Activated T-helper 1 cell treated with Interleukin-2 at 50 U/mL for 16 hours (primary cell): ENCODE measurements at places on chromosomes 3 and 15.

DNA sequence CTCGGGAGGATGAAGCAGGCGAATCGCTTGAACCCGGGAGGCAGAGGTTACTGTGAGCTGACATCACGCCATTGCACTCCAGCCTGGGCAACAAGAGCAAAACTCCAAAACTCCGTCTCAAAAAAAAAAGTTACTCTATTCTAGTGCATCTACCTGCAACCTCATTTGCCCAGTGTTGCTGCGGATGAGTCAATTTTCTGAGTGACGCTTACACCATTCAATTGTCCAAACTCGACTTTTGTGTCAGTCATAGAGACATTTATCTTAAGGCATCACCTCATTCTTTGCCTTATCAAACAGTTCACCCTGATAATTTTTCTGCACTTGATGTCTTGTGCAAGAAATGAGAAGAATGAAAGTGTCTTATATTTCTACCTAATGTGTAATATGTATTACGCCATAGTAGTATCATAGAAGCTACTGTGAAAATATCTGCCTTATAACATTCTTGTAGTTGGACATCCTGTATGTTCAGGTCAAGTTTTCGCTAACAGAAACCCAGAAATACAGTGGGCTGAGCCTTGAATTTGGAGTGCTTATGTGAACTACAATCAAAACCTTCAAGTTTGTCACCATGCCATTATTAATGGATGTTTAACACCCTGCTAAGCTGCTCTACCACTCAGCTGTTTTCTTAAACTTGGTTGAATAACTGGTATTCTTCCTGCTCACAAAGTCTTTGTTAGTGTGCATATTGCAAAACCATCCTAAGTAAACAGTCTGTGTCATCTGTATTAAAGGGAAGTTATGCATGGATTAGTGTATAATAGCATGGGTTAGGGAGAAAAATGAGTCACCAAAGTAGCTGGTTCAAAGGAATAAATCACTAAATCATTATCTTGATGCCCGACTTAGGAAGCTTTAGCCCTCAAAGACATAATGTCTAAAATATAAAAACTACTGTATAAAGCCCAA lies 531.0 kb upstream of the NR2F2 start:
- no peak for DNase-seq

GRCh38 chr15:90266485-90266884 lies 1.0 kb downstream of the NGRN start:
- no peak for DNase-seq

GRCh38 chr15:55434989-55435825 lies 26.9 kb downstream of the PIERCE2 start:
- DNase-seq, result no peak

DNA sequence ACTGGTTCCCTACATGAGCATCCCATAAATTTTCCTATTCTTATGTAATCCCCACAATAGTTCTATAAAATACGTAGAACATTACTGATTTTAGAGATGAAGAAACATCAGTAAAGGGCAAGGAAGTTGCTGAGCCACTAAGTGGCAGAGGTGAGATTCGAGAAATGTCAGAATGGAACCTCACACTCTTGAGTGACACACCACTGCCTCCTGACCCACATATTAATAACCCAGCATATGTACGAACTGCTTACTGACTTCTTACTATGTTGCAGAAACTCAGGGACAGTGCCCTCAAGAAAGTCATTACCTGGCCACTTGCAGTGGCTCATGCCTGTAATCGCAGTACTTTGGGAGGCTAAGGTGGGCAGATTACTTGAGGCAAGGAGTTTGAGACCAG lies 1022.4 kb downstream of the FHIT start:
- DNase-seq, result no peak

DNA sequence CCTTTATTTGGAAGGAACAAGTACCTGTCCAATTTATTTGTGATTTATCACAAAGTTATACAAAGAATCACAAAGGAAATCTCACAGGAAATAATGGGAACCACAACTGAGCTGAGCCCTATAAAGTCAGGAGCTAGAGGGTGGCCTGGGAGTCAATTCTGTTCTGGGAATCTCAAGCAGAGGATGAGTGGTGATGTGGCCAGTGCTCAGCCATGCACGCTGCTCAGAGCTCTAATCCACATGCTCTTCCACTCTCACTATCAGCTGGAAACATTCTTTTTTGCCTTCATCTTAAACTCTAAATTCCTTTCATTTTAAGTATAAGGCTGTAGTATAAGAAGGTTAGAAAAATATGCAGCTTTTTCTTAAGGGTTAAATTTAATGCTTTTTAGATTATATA lies 36.6 kb downstream of the UACA start:
- DNase-seq, result no peak

DNA sequence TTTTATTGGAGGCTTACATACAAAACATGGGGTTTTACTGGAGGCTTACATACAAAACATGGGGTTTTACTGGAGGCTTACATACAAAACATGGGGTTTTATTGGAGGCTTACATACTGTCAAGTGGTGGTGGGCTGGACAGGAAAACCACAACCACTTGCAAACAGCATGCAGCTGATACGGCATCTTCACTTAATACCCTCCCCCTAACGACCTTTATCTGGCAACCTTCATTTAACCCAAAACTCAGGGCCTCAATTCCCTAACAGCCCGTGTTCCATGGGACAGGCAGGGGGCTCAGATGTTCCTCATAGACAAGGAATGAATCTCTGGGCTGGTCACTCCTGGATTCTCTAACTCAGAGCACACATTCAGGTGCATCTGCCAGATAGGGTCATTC lies 137.1 kb downstream of the CD47 start:
- no peak for DNase-seq

DNA sequence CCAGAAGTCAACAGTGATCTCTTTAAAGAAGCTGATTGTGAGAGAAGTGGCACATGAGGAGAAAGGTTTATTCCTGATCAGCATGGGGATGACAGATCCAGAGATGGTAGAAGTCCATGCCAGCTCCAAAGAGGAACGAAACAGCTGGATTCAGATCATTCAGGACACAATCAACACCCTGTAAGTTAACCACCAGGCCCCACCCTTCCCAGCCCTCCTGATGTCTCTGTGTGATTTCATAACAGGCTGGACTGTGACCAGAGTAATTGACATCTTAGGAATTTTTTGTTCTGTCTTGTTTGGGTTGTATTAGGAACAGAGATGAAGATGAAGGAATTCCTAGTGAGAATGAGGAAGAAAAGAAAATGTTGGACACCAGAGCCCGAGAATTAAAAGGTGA lies 67.7 kb downstream of the KLHL25 start:
- no peak for DNase-seq

DNA sequence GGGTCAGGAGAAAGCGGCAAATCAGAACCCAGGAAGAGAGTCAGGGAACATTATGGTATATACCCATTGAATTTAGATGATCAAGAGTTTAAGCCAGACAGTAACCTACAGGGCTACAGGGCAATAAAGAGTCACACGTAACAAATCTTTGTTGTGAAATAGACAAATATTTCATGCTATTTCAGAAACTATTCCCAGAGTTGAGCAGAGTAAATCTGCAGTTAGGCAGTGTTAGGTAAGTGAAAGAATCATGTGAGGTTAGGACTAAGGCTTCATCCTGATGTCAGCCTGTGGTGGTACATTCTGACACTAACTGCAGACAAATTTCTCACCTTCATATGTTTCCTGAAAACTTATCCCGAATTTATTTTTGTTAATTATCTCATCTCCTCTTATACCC lies 153.0 kb downstream of the UBE2E2 start:
- DNase-seq, result no peak

- no peak for DNase-seq
These were observed 72.3 kb downstream of the LMLN start for GRCh38 chr3:198032039-198032936.

DNA sequence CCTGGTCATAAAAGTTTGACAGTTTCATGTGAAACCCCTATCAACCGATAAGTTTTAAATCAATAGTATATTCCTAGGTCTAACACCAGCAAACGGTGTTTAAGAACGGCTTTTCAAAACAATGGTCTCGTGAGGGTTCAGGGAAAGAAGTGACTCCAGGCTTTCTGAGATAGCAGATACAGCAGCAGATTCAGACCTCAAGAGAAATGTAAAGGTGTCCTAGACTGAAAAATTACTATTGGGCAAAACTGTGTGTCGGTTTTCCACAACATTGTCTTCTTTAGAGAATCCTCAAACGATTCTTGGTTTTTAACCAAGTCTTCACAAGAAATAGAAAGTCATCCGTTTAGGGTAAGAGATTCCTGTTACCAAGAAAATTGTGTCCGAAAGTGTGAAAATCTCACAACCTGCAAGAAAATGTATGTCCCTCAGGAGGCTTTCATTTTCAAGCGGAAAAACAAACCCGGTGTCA lies 1.2 kb downstream of the SETD2 start:
- DNase-seq, result no peak

DNA sequence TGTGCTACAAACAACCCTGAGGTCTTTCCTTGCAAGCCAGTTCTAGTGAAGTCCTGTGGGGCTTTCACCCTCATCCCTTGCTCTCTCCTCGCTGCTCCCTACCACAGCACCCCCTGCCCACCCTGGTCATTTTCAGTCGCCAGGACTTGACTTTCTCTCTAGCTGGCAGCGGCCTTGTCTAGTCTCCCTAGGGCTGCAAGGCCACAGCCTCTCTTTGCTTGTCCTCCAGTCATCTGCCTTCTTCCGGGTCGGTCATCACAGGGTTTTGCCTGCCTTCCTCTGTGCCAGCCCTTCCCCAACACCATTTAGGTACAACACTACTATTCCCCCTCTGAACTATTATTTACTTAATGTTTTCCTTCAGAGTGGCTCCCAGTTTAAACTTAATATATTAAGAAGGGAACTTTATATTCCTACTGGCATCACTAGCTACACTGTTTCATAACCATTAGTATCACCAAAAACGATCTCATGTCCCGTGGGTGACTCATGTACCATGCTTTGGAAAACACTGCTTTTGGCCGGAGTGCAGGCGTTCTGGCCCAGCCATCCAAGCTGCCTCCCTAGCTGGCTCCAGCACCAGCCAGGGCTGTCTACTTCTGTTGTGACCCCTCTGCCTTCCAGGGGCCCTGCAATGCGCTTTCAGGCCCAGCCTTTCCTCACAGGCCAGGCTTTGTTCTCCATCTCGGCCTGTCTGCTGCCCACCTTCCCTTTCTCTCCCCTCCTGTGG lies 21.4 kb downstream of the FAH start:
- DNase-seq, result no peak

DNA sequence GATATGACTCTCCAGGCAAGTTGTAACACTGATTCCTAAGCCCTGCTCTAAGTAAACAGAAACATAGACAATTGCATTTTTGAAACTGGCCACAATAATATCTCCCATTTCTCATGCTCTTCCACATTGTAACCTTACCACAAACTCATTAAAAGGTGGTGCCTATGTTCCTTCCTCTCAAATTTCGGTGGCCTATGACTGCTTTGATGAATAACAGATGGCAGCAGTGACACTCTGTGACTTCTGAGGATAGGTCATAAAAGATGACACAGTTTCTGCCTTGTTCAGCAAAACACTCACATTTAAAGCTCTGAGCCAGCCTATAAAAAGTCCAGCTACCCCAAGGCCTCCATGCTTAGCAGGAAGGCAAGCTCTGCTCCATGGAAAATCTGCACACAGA lies 195.2 kb downstream of the EFHB start:
- DNase-seq, result no peak

DNA sequence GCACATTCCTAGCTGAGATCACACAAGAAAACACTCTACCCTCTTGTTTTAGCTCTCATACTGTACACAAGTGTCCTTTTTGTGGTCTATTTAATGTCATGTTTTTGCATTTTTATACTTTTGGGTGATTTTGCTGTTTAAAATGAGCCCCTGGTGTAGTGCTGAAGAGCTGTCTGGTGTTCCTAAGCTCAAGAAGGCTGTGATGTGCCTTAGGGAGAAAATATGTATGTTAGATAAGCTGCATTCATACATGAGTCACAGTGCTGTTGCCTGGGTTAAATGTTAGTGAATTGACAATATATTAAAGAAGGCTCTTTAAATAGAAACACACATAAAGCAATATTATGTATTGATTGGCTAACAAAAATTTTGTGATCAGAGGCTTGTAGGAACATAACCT lies 387.4 kb upstream of the C2CD4B start:
- DNase-seq, result no peak

- DNase-seq, result no peak
These were observed 46.0 kb downstream of the ALDH1L1 start for GRCh38 chr3:126134219-126134975.
